ENCODE measurements at places on chromosomes 16 and 17. TPM values are rescaled to one million over a fixed set of nuclear protein-coding genes. Genes with fewer than 3 reads are reported as not detected.

The TBC1D3C gene
- not detected for total RNA-seq

The ROGDI gene
- total RNA-seq: 14.8 TPM

The TK2 gene
- 14.8 TPM for total RNA-seq

The CRHR1 gene
- total RNA-seq: not detected

The ST6GALNAC2 gene
- total RNA-seq: 0.32 TPM

The TBC1D28 gene
- total RNA-seq: not detected

The KRT24 gene
- total RNA-seq: not detected

The PRR15L gene
- 0.12 TPM for total RNA-seq

The MYH8 gene
- total RNA-seq: not detected
